ENCODE measurements at places on chromosomes 7 and 10.

GRCh38 chr7:3482147-3482921 lies 181.3 kb downstream of the SDK1 start:
- no peak for DNase-seq

- DNase-seq = no peak
These were observed 70.2 kb upstream of the PDE1C start for GRCh38 chr7:32140210-32140939.

- no peak for DNase-seq
These were observed 519.7 kb downstream of the LRMDA start for GRCh38 chr10:75950997-75951589.

DNA sequence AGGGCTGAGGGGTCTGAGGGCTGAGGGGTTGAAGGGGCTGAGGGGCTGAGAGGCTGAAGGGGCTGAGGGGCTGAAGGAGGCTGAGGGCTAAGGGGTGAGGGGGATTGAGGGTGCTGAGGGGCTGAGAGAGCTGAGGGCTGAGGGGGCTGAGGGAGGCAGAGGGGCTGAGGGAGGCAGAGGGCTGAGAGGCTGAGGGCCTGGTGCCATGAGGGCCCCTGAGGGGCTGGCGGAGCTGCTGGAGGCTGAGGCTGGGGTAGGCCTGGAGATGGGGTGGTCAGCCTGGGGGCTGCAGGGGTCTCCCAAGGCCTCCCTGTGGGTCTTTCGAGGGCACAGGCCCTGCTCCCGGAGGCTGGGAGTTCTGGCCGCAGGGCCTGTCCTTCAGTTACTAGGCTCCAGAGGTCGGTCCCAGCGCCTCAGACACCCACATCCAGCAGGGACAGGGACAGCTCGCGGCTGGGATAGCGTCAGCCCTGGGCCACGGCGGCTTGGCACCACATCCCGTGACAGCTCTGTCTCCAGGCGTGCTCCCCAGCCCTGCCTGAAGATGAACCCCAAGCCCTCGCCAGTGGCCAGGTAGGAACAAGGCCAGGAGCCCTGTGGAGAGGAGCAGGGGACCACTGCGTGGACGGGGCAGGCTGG lies 16.9 kb downstream of the MYO1G start:
- DNase-seq = peak; percentile 16

DNA sequence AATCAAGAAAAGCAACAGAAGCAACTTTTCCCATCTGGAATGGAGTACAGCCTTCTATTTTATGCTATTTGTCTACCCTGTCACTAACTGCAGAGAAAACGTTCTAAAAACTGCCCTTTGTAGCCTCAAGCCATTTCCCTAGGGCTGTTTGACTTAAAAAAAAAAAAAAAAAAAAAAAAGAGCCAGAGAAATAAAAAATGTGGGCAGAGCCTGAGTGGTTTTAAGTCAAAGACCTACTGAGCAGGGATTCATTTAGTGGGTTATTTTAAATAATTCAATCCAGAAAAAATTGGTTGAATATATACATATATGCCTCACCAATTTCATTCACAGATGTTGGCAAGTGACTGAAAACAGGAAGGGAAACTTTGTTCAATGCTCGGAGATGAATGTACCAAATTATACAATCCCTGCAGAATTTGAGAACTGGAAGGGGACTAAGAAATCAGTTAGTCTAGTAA lies 75.2 kb downstream of the PPP1R3C start:
- DNase-seq = no peak

GRCh38 chr7:74511345-74511744 lies 57.6 kb downstream of the GTF2IRD1 start:
- no peak for DNase-seq

- no peak for DNase-seq
These were observed 171.5 kb downstream of the DIP2C start for GRCh38 chr10:517872-518475.
